Renal cortex interstitium (tissue), 15 donors: ENCODE measurements at places on chromosomes 5 and 9.

GRCh38 chr9:68925175-68925574 is 88.7 kb downstream of the PRKACG start:
- no peak for DNase-seq

DNA sequence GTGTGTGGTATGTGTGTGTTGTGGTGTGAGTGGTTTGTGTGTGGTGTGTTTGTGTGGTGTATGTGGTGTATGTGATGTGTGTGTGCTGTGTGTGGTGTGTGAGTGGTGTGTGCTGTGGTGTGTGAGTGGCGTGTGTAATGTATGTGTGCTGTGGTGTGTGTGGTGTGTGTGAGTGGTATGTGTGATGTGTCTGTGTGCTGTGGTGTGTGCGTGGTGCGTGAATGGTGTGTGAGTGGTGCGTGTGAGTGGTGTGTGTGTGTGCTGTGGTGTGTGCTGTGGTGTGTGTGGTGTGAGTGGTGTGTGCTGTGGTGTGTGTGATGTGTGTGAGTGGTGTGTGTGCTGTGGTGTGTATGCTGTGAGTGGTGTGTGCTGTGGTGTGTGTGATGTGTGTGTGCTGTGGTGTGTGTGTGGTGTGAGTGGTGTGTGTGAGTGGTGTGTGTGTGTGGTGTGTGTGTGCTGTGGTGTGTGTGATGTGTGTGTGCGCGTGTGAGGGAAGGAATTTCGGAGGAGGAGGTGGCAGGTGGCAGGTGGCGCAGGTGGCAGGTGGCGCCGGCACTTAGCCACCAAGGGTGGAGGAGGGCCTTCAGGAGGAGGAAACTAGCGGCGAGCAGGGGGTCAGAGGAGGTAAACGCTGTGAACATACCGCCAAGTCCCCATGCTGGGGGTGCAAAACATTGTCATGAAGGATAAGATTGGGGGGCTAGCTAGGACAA is 191.8 kb downstream of the MELK start:
- DNase-seq, result no peak

DNA sequence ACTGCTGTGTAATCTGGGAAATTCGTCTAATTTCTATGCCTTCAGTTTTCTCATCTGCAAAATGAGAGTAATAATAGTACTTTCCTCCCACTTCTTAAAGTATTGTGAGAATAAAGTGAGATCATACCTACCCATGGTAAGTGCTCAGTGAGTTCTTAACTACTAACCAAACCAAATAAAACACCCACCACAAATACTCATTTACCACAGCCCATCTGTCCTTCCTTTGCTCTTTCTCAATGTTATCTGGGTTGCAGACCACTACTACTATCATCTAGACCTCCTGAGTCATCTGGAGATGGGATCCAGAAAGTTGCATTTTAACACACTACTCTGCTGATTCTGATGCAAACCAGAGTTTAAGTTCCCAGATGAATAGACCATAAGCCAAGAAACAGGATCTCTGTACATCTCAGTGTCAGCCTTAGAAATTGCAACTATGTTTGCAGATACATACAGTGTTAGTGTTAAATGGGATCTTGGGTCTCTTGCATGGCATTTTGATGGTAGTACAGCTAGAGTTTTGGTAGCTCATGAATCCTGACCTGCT is 105.4 kb upstream of the ATP10B start:
- DNase-seq, result no peak

DNA sequence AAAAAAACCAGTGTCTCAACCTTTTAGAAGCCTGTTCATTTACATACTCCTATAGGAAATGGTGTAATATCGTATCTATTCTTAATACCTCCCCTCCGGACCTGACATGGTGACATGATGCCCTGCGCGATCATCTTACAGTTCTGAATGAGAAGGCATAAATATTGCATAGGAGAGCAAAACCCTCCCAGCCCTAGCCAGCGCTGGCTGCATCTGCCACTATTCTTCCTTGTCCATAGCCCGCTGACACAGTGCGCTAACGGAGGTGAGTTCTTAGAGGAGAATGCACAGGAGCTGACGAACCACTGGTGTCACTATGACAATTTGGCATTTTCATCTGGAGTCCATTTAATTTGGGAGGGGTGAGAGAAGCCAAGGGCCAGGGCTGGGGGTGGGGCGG is 290.1 kb downstream of the EFNA5 start:
- DNase-seq, result no peak

DNA sequence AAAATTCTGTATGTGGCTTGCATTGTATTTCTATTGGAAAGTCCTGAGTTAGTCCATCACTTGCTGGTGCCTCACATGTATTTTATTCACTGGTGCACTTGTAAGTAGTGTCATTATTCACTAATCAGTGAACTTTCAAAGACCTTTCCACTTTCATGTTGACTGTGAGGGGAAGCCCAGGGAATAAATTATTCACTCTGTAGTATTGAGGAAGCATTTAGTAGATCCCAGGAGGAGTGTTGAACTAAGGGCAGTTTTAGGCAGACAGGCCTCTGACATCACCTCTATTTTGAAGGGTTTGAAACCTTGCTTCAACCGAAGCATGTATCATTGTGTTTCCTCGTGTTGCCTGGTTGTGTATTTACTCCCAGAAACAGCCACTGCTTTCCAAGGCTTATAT is 705.4 kb upstream of the RIOK2 start:
- no peak for DNase-seq

DNA sequence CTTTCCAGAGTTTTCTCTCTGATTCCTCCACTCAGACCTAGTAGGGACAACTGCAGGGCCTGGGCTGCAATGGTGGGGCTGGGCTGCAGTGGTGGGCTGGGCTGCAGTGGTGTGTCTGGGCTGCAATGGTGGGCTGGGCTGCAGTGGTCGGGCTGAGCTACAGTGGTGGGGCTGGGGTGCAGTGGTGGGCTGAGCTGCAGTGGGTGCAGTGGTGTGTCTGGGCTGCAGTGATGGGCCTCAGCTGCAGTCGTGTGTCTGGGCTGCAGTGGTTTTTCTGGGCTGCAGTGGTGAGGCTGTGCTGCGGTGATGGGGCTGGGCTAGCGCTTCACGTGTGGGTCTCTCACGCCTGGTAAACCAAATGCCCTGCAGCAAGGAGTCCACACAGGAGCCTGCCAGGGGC is 27.4 kb downstream of the ABO start:
- no peak for DNase-seq

GRCh38 chr9:122126331-122127261 is 33.0 kb downstream of the NDUFA8 start:
- no peak for DNase-seq

- DNase-seq, result no peak
Observed at GRCh38 chr5:83964271-83964670, 243.6 kb upstream of the HAPLN1 start.

DNA sequence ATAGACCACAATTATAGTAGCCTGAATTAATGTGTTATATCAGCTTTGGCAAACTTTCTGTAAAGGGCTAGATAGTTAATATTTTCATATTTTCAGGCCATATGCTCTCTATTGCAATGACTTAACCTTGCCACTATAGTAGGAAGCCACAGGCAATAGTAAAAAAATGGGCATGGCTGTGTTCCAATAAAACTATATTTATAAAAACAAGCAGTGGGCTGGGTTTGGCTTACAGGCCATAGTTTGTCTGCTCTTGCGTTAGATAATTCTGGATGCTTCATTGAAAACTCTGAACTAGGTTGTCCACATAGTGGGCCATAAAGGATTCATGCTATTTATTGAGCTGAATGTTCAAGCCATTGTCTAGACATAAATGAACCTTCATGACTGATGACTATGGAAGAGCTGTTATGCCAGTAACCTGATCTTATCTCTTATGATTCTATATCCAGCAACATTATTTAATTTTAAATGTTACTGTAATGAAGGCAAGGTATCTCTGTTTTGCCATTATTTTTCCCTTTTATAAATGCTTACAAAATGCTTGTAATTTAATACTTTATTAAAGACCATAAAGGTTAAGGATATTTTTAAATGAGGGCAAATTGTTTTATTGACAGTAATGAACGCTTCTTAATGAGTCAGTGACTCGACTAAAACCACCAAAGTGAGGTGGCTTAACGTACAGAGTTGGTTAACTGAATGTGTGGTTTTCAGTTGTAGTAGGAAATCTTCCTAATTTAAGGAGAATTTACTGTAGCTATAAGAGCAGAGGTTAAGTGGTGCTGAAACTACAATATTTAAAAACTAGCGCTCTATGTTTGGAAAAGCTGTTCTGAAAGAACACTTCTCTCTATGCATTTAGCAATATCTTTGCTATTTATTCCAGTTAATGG is 560.6 kb downstream of the PRR16 start:
- no peak for DNase-seq

GRCh38 chr9:80951675-80952074 is 737.7 kb downstream of the TLE1 start:
- DNase-seq, result no peak

DNA sequence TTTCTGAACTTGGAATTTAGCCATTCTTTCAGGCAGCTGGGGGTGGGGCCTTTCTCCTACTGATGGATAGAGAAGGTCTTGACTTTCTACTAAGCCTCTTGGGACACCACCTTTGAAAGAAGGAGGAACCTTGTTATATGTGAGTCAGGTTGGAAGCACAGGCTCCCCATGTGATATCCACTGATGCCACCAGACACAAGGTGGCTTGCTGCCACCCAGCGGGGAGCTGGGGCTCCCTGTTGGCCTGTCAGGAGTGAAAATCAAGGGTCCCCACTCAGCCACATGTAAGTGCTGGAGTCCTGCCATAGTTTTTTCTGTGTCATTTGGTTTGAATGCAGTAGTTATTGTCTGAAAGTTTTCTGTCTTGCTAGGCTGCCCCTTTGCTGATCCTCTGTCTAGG is 252.4 kb upstream of the NFIL3 start:
- no peak for DNase-seq

DNA sequence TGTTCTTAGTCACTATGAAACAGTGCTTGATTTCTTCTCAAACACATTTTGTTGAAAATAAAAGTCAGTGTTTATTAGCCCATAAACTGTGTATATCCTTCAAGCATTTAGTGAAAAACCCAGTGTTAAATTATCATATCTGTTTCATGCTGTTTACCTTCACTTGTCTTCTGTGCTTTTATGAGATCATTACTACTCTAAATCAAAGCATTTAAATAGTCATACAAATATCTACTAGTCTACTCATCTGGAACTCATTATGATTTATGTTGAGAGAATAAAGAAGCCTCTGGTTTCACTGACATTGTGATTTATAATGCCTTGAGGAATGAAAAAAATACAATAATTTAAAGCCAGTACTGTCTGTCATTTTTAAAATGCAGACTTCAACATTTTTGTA is 366.5 kb downstream of the SLCO4C1 start:
- DNase-seq, result no peak

DNA sequence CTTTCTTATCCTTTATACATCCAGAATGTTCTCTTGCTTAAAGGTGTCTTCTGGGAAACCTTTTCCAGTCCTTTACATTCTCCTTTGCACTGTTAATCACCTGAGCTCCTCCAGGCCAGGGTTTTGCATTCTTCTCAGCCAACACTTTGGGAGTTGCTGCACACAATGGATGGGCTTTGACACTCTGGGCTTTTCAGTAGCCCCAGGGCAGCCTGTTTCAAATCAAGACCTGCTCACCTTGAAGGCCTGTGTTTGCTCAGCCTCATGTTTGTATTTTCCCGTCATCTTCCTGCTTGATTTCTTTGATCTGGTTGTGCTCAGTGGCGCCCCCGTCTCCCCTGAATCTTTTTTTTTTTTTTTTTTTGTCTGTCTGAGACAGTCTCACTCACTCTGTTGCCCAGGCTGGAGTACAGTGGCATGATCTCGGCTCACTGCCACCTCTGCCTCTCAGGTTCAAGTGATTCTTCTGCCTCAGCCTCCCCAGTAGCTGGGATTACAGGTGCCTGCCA is 41.0 kb downstream of the DMRT1 start:
- DNase-seq, result no peak

DNA sequence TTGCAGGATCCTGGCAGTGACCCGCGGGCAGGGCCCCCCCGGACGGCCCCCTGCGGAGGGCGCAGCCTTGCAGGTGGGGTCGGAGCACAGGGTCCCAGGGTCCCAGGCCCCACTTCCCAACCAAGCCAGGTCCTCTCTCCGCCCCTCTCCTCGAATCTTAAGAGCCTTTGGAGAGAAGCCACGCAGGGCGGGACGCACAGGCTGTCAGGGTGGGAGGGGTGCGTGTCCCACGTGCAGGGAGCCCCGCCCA is 18.4 kb upstream of the EGFL7 start:
- DNase-seq, result no peak

DNA sequence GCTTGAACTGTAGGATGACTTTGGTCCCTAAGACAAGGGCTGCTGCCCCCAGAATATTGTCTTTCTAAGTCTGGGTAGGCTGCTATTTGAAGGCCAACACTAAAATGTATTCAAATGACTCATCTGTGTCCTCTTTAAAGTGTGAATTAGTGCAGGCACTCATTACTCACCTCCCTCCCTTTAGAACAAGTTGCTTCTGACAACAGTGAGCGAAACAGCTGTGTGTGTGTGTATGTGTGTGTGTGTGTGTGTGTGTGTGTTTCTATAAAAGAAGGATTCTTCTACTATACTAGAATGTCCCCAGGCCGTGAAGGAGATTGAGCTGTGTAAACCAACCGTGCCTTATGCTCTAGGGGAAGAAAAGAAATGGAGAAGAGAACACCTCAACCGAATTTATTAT is 1337.2 kb downstream of the PTPRD start:
- DNase-seq, result no peak

DNA sequence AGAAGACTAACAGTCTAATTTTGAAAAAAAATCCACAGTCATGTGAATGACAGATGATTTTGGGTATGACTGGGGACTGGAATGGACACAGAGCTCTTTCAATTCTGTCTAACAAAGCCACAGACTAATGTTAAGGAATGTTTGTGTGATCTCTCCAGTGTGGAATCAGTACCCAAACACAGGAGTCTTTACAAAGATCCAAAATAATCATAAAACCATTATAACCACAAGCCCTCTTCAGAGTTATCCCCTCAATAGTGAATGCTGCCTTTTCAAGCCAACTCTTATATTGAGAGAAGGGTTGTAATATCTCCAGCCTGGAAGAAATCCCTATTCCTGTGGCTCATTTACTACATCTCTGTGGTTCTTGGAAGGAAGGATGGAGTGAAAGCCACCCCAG is 552.0 kb upstream of the CLINT1 start:
- no peak for DNase-seq

DNA sequence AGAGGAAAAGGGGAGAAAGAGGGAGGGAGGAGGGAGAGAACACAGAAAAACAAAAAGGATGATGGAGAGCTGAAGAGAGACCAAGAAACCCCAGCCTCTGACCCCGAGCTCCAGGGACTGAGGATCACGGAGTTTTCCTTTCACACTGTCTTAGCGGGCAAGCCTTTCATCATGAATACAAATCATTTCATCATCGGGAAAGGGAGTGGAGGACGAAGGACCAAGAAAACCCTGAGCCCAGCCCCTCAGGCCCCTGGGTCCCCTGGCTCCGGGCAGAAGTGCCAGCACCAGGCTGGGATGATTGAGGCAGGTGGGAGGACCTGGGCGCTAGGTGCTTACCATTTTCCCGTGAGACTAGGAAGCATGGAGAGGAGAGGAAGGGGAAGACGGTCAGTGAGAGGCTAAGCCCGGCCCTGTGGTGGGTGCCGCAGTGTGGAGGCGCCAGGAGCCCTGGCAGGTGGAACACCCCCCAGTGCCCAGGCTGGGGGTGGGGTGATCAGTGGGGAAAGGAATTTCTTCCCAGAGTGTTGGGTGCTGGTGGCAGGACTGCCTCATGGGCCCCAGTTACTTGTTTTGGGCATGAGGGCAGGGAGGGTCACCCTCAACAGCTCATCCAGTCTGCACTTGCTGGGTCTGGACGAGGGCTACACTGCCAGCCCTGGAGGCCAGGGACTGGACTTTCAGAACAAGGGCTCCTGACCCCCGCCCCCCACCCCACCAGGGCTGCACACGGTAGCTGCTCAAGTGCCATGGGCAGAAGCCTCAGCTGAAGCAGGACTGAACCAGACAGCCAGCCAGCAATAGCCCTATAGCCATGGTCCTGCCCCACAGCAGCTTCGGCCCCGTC is 49.0 kb upstream of the SARDH start:
- DNase-seq, result no peak
